ENCODE measurements at places on chromosomes 2 and 18. TPM values are rescaled to one million over a fixed set of nuclear protein-coding genes. Genes with fewer than 3 reads are reported as not detected.

DNA sequence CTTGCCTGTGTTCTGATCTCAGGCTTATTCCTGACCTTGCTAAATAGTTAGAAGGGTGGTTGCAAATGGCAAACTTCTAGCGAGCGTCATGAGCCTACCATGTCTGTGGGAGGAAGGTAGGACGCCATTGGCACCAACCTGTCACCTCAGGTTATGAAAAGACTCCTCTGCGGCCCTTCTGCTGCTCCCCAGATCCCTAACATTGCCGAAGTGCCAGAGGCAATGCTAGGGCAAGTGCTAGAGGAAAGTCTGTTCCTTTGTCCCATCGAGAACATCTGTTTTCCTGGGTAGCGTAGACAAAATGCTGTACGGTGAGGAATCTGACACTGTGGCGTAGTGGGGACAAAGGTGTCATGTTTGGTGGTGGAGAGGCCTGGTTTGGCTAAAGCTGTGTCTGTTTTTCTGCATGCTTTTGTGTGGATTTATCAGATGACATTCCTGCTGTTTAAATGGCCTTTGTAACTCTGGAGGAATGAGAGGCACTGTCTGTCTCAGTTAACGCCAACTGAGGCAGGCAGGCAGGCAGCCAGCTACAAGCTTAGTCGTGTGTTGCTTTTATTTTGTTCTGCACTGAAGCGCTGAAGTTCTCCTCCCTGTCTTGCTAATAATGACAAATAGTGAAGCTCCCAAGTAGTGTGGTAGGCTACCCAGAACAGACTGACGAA, 94.1 kb downstream of the PRPF40A start:
- no peak overlapping the region for H3K27ac ChIP-seq
- DNase-seq, result no peak
- H3K4me1 ChIP-seq, result no peaks in the 10 kb centered on the region
- H3K36me3 ChIP-seq, result no peaks in the 10 kb centered on the region
- no peaks in the 10 kb centered on the region for H3K27me3 ChIP-seq

DNA sequence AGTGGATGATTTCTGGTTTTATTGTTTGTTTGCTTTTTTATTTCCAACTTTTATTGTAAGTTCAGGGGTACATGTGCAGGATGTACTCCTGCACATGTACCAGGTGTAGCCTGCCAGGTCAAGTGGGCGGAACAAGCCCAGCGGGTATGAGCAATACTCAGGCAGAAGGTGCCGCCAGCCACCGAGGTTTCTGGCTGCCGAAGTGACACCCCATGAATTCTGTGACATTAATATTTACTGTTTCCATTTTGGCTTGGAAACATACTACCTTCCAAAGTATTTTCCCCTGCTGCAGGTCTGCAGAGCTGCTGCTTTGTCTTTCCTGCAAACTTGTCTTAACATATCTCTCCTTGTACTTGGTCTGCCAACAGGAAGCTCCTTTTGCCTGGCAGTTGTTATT, 78.5 kb downstream of the PTPN4 start:
- no peak for DNase-seq
- no peak overlapping the region for H3K27ac ChIP-seq
- no peaks in the 10 kb centered on the region for H3K36me3 ChIP-seq
- no peak overlapping the region for H3K4me3 ChIP-seq
- no peaks in the 10 kb centered on the region for H3K27me3 ChIP-seq

DNA sequence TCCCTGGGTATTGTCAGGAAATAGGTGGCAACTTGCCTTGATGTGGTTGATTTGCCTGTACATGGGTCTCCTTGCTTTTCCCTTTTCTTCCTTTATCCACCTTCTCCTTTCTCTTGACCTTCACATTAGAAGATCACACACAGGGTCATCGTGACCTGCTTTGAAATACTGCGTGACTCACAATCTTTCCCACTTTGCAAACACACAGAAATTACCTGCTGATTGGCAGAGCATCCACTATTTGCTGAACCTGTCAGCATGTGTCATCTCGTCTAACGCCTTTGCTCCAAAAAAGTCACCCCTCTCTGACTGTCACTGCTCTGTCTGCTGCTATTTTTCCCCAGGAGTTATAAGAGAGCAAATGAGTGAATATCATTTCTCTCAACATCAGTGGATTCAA, 60.8 kb downstream of the MYO3B start:
- no peak overlapping the region for H3K4me3 ChIP-seq
- H3K27ac ChIP-seq, result no peak overlapping the region
- no peaks in the 10 kb centered on the region for H3K27me3 ChIP-seq
- no peaks in the 10 kb centered on the region for H3K4me1 ChIP-seq

DNA sequence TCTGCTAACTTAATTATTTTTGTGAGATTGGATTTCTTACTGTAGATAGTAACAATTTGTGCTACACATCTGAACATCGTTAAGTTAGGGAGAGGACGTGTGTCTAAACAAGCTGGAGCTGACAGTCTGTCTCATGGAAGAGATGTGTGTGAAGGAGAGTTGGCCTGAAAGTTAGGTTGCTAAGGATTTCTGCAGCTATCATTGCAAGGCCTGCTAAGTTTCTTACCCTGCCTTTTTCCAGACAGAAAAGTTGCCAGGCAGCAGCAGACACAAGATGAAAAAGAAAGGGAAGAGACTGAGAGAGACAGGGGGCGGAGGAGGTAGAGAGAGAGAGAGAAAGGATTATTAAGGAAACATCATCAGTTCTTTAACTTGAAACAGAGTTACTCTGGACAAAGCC, 4.1 kb upstream of the LRP1B start:
- no peak overlapping the region for H3K27ac ChIP-seq
- DNase-seq, result no peak

DNA sequence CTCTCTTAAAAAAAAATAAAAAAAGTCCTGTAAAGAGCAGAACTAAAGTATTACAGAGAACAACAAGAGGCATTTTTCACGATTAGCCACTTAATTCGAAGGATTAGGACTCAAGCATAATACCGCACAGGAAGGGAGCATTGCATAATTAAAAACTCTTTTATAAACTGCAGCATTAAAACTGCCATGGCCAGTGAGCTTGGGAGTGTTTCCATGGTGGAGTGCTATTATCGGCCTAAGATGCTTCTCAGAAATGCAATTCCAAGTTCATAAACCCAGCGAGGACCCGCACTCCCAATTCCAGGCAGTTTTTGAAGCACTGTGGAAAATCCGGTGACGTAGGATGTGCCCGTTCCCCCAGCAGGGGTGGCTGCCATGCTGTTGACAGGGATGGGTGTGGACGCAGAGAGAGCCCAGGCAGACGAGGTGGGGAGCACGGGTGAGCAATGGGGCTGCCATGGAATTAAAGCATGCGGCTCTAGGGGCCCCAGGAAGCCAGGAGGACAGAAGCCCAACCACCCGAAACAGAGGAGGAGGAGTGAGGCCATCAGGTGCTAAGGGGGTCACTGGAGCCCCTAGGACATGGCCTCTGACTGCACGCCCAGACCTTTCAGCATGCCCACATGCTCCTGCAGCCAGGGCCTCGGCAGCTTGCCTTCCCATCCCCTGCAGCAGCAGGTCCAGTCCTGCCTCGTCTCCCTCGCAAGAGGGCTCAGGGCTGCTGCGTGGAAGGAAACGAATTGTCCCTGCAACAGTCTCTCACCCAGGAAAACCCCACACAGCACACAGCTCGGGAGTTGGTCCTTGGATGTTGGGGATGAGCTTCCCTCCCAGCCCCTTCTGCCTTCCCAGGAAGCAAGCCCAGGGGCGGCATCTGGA, 233.4 kb downstream of the NDUFA10 start:
- no peaks in the 10 kb centered on the region for H3K4me1 ChIP-seq
- H3K27me3 ChIP-seq, result no peaks in the 10 kb centered on the region
- H3K27ac ChIP-seq, result no peak overlapping the region
- H3K4me3 ChIP-seq, result no peak overlapping the region
- no peak for DNase-seq

DNA sequence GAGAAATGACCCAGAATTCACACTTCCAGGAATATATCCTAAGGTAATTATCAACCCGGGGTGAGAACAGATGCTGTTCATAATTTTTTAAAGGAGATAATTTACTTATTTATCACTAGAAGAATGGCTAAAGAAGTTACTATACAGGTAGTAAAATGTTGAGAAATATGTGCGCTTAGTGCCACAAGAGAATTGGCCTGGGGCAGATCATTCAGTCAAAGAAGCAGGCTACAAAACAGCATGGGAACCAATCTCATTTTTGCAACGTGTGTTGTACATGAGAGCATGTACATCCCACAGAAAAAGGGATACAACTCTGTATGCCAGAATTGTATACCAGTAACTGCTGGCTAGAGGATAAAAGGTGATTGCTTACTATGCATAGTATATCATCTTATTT, 75.2 kb downstream of the VIT start:
- H3K4me3 ChIP-seq, result no peak overlapping the region
- no peaks in the 10 kb centered on the region for H3K4me1 ChIP-seq
- no peaks in the 10 kb centered on the region for H3K36me3 ChIP-seq
- H3K27me3 ChIP-seq, result no peaks in the 10 kb centered on the region
- no peak for DNase-seq
- no peak overlapping the region for H3K27ac ChIP-seq

DNA sequence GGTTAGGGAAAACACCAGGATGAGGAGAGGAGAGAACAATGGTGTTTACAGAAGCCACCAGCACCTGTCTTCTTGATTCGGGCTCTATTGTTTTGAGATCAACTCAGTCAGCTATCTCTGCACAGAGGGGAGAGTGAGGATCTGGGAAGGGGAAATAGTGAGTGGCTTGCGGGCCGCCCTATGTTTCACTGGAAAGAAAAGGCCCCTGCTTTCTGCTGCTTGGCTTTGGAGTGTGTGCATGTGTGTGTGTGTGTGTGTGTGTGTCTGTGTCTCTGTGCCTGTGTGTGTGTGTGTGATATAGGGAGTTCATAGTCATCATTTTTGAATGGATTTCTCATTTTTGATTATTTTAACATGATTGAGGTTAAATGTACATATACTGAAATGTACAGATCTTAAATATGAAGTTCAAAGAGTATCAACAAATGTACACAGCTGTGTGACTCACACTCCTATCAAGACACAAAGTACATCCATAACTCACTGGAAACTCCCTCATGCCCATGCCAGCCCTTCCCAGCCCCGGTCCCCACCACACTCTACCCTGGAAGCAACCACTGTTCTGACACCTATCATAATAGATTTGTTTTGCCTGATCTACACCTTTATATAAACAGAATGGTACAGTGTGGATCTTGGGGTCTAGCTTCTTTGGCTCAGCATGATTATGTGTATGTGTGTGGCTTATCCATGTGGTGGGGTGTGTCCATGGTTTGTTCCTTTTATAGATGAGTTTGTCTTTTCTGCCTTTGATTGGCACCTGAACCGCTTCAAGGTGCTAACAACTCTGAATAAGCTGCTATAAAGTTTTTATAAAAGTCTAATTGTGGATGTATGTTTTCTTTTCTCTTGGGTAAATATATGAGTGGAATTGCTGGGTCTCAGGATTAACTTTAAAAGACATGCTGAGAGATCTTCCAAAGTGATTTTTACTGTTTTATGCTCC, 258.3 kb downstream of the SETBP1 start:
- H3K27ac ChIP-seq, result no peak overlapping the region
- no peak for DNase-seq
- no peaks in the 10 kb centered on the region for H3K27me3 ChIP-seq

DNA sequence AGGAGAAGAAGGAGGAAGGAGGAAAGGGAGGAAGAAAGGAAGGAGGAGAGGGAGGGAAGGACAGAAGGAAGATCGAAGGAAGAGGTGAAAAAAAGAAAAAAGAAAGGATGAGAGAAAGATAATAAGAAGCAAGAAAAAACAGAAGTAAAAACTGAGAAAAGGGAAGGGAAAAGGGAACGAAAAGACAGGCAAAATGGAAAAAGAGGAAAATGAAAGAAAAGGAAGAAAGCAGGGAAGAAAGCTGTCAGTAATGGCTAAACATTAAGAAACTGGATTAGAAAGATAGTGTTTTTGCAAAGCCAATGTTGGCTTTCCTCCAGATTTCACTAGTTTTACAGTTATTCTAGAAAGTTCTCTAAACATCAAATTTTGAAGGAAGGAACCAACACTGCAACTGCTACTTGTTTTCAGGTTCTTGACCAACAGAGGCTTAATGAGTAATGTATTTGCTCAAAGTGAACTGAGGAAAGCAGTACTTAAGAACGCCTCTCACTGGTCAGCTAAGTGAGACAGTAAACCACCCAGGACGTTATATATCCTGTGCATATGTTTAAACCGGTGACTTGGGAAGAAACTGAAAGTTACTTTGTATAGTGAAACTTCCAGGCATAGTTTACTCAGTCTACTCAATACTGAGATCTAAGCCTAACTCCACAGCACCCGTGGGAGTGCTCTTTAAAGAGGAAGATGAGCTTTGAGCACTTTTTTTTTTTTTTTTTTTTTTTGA, 286.2 kb upstream of the TRIB2 start:
- no peaks in the 10 kb centered on the region for H3K27me3 ChIP-seq
- no peak overlapping the region for H3K4me3 ChIP-seq
- H3K27ac ChIP-seq, result no peak overlapping the region

DNA sequence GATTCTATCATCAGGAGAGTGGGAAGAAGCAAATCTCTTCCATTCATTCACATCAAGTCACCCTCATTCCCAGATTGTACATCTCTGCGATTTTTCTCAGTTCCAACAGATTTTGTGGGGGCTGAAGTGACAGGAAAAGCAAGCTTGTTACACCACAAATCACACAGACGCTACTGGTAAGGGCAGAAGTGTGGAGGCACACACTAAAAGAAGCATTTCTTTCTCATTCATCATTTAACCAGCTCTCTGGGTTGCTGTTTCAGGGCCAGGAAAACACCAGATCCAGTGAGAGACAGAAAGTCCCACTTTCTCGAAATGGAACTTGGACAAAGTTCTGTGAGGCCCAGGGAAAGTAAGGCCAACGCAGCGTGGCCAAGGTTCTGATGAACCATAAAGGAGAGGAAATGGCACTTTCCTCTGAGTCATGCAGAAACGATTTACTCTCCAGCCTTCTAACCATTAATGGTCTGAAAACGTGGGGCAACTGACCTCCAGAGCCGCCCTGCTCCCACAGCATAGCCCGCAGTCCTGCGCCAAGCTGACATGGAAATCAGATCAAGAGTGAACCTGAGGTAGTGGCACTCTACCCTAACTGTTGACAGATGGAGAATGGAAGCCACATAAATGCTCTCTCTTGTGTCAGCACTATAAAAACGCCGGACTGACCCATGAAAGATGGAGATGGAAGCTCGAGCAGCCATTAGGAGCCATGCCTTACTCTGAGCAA, 191.0 kb downstream of the C1D start:
- H3K36me3 ChIP-seq, result no peaks in the 10 kb centered on the region
- no peaks in the 10 kb centered on the region for H3K4me1 ChIP-seq
- H3K27me3 ChIP-seq, result no peaks in the 10 kb centered on the region
- no peak overlapping the region for H3K27ac ChIP-seq

GRCh38 chr2:150274108-150274507, 213.4 kb downstream of the RND3 start:
- no peaks in the 10 kb centered on the region for H3K27me3 ChIP-seq
- no peaks in the 10 kb centered on the region for H3K36me3 ChIP-seq
- no peaks in the 10 kb centered on the region for H3K4me1 ChIP-seq
- no peak overlapping the region for H3K27ac ChIP-seq
- DNase-seq, result no peak

- no peak for DNase-seq
- H3K27ac ChIP-seq, result no peak overlapping the region
- peaks cover 6% of the 10 kb centered on the region for H3K4me1 ChIP-seq
- no peak overlapping the region for H3K4me3 ChIP-seq
- no peaks in the 10 kb centered on the region for H3K36me3 ChIP-seq
- no peaks in the 10 kb centered on the region for H3K27me3 ChIP-seq
These were observed 5.6 kb upstream of the DNMT3A start for GRCh38 chr2:25347205-25347815.

SLC9A2 gene
- total RNA-seq, result not detected

CFC1 gene
- total RNA-seq, result not detected

ZNF512 gene
- 66.2 TPM for total RNA-seq

DSG1 gene
- not detected for total RNA-seq

All from CD4-positive, alpha-beta memory T cell (primary cell).